ENCODE measurements at places on chromosomes 3 and 15.

- peak; percentile 89 for DNase-seq
Observed at GRCh38 chr3:21839592-21839991, 88.6 kb upstream of the ZNF385D start.

DNA sequence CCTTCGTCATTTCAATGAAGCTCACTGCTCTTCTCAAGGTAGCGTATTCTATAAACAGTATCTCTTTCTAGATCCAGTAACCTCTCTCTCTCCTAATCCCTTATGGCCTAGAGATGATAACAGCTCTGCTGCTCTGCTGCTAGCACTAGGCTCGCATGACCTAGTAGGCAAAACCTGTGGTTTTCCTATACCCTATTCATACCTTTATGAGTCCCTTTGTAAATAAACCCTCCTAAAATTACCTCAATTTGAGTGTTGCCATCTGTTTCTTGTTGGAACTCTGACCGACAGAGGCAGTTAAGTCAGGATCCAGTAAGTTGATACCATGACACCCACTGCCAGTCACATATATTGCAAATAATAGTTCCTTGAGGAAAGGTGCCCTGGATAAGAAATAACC lies 7.3 kb downstream of the CCDC14 start:
- DNase-seq: no peak

DNA sequence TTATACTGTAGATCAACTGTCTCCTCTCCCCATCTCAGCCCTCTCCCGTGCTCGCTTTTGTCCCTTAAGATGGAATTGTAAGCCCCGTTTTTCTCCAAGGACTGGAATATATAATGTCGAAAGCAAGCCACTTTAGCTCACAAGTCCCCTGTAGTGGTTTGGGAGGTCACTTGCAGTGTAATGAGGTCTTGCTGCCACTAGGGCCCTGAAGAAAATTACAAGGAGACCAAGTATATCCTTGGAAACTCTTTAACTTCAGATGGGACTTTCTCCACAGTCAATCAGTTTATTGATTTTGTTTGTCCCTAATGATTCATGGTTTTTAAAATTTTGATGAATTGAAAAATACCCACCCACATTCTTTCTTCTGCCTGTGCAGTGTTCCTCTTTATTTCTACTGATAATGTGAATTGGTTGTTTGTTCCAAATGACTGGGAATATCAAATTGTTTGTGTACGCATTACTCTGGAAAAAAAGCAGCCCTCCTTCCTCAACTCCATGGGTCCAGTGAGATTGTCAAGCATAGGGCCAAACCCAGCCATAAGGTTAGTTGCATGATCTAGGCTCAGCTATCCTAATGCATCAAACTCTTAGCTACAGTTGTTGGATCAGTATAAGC lies 294.8 kb downstream of the MCTP2 start:
- no peak for DNase-seq

DNA sequence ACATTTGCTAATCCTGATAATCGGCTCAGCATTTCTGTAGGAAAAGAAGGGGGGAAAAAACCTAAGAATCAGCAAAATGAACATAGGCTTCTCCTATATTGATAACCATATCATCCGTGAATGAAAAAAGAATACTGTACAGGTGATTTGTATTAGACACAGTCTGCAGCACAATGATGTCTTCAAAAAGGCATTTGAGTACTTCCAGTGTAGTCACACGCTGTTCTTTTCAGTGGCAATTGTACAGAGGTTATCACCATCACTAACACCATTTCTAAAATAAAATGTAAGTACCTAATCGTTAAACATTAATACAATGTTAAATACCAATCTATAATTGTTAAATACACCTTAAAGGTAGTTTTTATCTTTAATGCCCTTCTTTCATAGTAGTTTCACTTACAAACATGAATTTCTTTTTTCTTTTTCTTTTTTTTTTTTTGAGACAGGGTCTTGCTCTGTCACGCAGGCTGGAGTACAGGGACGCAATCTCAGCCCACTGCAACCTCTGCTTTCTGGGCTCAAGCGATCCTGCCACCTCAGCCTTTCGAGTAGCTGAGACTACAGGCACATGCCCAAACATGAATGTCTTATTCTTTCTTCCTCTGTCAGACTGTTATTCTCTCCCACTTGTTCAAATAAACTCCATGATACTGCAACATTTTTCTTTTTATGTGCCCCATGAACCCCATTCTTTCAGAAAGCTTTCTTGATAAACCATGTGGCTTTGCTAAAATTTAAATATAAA lies 18.4 kb downstream of the GOLGB1 start:
- DNase-seq: no peak

Measured in fibroblast of skin of right quadriceps (primary cell).